ENCODE measurements at places on chromosomes 7 and 10. TPM values are rescaled to one million over a fixed set of nuclear protein-coding genes. Genes with fewer than 3 reads are reported as not detected.
A peak's percentile ranks its signal among the peaks of the same experiment; 100 is the strongest.

Gene DOCK1
- not detected for total RNA-seq

Gene WDR86
- total RNA-seq, result 0.85 TPM

DNA sequence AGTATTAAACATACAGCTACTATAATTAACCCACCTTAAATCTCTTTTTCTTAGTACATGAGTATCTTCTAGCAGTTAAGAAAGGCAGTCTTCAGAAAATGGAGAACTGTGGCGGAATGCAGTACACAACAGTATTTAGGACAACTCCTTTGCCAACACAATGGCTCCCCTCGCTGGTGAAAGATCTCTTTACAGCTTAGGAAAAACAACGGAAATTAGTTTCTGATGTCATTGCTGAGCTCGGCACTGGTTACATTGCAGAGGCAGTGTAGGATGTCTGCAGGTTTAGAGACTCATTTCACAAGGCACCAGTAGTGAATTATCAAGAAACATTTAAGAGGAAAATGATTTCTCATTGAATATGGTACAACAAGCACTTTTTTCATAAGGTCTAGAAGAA lies 43.4 kb downstream of the GLRX3 start:
- no peaks in the 10 kb centered on the region for H3K36me3 ChIP-seq
- H3K4me1 ChIP-seq, result no peaks in the 10 kb centered on the region

Gene PIP
- total RNA-seq, result not detected

- H3K27ac ChIP-seq, result no peak overlapping the region
- no peak overlapping the region for H3K4me3 ChIP-seq
- DNase-seq, result no peak
These were observed 33.7 kb downstream of the MINPP1 start for GRCh38 chr10:87538092-87539015.

GRCh38 chr7:73520673-73521635 lies 1.1 kb downstream of the BAZ1B start:
- H3K4me1 ChIP-seq, result peaks cover 75% of the 10 kb centered on the region
- peak overlapping the region; percentile 88 for H3K4me3 ChIP-seq
- H3K36me3 ChIP-seq, result peaks cover 8% of the 10 kb centered on the region
- DNase-seq, result no peak
- H3K27ac ChIP-seq, result peak overlapping the region; percentile 89

- H3K4me3 ChIP-seq, result no peak overlapping the region
- H3K4me1 ChIP-seq, result no peaks in the 10 kb centered on the region
- no peak overlapping the region for H3K27ac ChIP-seq
These were observed 31.6 kb downstream of the CSTF2T start for GRCh38 chr10:51667678-51668335.

Gene NCF1
- 13.0 TPM for total RNA-seq

Gene MYL7
- total RNA-seq, result not detected

- no peaks in the 10 kb centered on the region for H3K36me3 ChIP-seq
- no peaks in the 10 kb centered on the region for H3K27me3 ChIP-seq
- H3K4me3 ChIP-seq, result no peak overlapping the region
- no peaks in the 10 kb centered on the region for H3K4me1 ChIP-seq
These were observed 252.5 kb downstream of the RPS24 start for GRCh38 chr10:78286186-78286585.

Gene NIPSNAP2
- total RNA-seq, result 33.5 TPM

DNA sequence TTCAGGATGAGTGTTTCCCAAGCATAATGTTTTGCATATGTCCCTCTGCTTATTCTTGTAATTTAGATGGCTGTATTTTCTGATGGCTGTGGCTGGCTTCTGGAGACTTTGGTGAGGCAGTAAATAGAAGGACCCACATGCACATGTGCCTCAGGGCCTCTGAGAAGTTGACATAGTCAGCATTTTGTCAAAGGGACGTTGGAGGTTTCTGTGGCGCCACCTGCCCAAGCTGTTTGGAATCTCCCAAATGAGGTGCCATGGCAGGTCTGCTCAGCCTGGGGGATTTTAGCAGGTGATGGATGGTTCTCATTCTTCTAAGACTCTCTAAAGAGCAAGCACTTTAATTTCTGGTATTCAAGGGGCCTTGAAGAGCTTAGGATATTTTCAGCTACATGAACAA lies 29.8 kb downstream of the C10orf120 start:
- no peak overlapping the region for H3K27ac ChIP-seq
- no peak for DNase-seq
- H3K36me3 ChIP-seq, result no peaks in the 10 kb centered on the region
- no peak overlapping the region for H3K4me3 ChIP-seq
- peaks cover 50% of the 10 kb centered on the region for H3K27me3 ChIP-seq

DNA sequence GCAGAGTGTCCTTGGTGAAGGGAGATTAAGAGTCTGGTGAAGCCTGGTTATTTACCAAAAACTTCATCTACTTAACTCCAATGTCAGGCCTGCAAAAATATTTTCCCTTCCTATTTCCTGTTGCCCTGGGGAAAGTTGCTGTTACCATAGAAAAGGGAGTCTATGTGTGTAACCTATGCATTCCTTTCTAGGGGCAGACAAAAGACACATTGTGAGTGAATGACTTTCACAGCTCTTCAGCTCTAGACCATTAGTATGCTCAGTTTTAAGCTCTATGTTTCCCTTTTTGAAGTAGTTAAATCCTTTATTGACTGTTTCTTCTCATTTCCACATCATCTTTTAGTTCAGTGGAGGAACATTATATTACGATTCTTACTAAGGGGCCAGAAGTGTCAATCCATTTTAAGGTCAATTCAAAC lies 45.6 kb upstream of the SGCE start:
- DNase-seq, result no peak
- H3K36me3 ChIP-seq, result no peaks in the 10 kb centered on the region
- no peak overlapping the region for H3K4me3 ChIP-seq
- no peaks in the 10 kb centered on the region for H3K4me1 ChIP-seq
- peaks cover 13% of the 10 kb centered on the region for H3K27me3 ChIP-seq

Gene MSMB
- not detected for total RNA-seq

DNA sequence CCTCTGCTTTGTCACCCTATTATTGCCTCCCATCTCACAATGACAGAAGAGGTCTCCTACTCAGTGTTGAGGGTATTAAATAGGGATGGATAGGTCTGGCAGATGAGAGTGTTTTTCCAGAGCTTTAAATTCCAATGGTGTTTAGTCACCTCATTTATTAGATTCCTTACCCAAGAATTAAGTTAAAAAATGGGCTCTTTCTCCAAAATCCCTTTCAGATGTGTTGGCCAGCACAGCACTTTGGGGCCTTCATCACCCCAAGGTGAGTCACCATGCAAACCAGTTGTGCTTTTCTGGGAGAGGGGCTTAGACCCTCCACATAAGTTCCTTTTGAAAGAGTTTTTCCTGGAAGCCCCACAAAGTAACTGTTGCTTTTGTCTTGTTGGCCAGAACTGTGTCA lies 78.4 kb downstream of the CYP26A1 start:
- no peak for DNase-seq
- H3K4me1 ChIP-seq, result peaks cover 17% of the 10 kb centered on the region
- H3K4me3 ChIP-seq, result no peak overlapping the region

- DNase-seq, result no peak
- no peaks in the 10 kb centered on the region for H3K36me3 ChIP-seq
- no peak overlapping the region for H3K27ac ChIP-seq
- no peaks in the 10 kb centered on the region for H3K27me3 ChIP-seq
- H3K4me1 ChIP-seq, result no peaks in the 10 kb centered on the region
These were observed 148.7 kb downstream of the PKD1L1 start for GRCh38 chr7:47799524-47799923.

Gene UFSP1
- total RNA-seq, result 6.5 TPM

DNA sequence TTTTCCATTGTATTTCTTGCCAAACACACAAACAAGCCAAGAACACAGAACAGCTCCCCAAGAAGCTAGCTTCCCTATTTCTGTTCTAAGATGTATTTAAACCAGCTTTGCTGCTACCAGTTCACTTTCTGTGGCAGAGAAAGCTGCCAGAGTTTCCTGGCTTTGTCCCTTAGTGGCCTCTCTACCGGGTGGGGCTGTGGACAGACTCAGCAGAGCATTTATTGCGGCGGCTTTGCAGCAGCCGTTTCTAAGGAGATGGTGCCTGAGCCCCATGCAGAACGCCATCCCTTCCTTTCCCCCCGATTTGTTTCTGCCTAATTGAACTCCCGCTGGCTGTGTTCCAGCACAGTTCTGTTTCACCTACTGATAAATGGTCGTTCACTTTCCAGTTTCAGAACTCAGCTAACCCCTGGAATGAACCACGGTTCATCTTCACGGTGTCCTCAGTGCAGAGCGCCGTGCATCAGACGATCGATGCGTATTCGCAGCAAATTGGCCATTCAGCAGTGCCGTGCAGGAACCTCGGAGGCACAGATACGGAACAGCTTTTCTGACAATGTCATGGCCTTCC lies 33.8 kb upstream of the SFMBT2 start:
- H3K27ac ChIP-seq, result no peak overlapping the region
- peaks cover 23% of the 10 kb centered on the region for H3K4me1 ChIP-seq
- H3K36me3 ChIP-seq, result no peaks in the 10 kb centered on the region
- H3K27me3 ChIP-seq, result no peaks in the 10 kb centered on the region

GRCh38 chr10:33617381-33618080 lies 283.1 kb upstream of the NRP1 start:
- no peaks in the 10 kb centered on the region for H3K4me1 ChIP-seq
- peaks cover 20% of the 10 kb centered on the region for H3K27me3 ChIP-seq
- H3K4me3 ChIP-seq, result no peak overlapping the region
- no peak for DNase-seq
- no peak overlapping the region for H3K27ac ChIP-seq
- H3K36me3 ChIP-seq, result no peaks in the 10 kb centered on the region

Gene GJC3
- 1.7 TPM for total RNA-seq

Gene CLIP2
- 4.9 TPM for total RNA-seq

Gene RBP3
- not detected for total RNA-seq

DNA sequence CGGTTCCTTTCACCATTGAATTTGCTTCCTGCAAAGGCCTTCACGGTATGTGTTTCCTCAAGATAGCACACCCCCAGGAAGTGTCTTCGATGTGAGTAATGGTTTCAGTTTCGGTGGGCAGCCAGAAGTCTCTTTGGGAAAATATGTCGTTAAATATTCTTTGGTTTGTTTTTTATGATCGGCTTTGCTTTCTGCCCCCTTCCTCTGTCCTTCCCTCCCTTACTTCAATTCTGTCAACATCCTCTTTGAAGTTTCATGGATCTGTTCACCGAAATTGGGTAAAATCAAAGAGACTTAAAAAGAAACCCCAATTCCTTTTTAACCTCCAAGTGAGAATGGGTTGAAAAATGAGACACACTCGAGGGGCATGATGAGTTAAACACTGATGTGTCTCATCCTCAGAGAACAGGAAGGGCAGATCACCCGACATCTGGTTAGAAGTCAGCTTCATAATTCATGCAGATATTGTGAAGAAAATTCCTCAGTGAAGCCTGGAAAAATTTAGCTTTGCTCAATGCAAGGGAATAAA lies 170.8 kb upstream of the HABP2 start:
- H3K4me3 ChIP-seq, result peak overlapping the region; percentile 94
- peaks cover 31% of the 10 kb centered on the region for H3K4me1 ChIP-seq
- DNase-seq, result peak; percentile 61
- peak overlapping the region; percentile 96 for H3K27ac ChIP-seq
- H3K36me3 ChIP-seq, result no peaks in the 10 kb centered on the region
- H3K27me3 ChIP-seq, result peaks cover 2% of the 10 kb centered on the region

- no peaks in the 10 kb centered on the region for H3K36me3 ChIP-seq
- no peaks in the 10 kb centered on the region for H3K27me3 ChIP-seq
- H3K4me3 ChIP-seq, result no peak overlapping the region
These were observed 29.8 kb upstream of the GNA12 start for GRCh38 chr7:2873686-2874551.

DNA sequence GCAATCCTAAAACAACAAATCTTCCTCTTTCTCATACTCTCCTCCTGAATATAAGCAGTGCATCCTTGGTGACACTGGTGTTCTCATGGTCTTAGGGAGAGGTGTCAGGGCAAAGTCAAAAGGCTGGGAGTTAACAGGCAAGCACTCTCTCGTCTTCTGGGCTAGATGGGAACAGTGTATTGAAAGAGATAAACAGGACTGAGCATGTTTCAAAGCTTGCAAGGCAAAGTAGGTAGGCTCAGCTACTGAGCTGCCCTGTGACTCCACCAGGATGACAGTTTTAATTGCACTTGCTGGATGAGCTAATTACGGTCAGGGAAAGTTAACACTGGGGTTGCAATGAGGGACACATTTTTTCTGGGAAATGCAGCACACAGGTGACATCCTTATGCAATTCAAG lies 554.9 kb upstream of the NRP1 start:
- H3K4me3 ChIP-seq, result no peak overlapping the region
- DNase-seq, result no peak
- H3K36me3 ChIP-seq, result no peaks in the 10 kb centered on the region
- H3K27me3 ChIP-seq, result peaks cover 6% of the 10 kb centered on the region
- no peak overlapping the region for H3K27ac ChIP-seq
- H3K4me1 ChIP-seq, result no peaks in the 10 kb centered on the region

DNA sequence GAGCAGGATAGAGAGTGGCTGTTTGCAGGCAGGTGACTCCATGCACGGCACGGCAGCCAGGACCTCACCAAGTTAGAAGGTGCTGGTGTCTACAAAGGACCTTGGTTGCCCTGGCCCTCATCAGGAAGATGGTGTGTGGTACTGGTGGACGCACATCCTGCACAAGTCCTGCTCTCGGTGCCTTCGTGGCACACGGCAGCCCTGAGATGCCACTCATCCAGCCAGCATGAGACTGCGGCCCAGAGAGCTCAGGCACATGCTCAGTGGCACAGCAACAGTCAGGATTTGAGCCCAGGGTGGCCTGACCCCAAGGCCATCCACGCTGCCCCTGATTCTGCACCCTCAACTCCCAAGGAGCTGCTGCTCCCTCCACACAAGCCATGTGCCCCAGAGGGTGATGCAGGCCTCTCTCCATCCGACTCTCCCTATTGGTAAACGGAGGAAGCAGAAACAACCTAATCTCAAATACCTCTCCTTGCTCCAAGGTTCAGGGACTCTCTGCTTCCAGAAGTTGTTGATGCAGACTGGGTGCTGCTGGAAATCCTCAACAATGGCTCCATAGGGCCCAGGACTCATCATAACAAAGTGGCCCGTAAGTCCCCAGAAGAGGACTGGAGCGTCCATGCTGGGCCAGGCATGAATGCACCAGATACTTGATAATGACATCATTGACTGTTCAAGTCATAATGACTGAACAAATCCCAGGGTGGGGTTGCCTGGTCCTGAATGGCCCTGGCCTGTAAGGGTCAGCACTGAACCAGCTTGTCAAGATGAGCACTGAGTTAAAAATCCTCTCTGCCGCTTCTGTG lies 93.6 kb downstream of the ARHGAP22 start:
- H3K27me3 ChIP-seq, result peaks cover 7% of the 10 kb centered on the region
- peaks cover 2% of the 10 kb centered on the region for H3K36me3 ChIP-seq
- DNase-seq, result no peak
- H3K4me1 ChIP-seq, result no peaks in the 10 kb centered on the region

Gene RBM20
- 0.93 TPM for total RNA-seq

Gene ZNF853
- 9.4 TPM for total RNA-seq

DNA sequence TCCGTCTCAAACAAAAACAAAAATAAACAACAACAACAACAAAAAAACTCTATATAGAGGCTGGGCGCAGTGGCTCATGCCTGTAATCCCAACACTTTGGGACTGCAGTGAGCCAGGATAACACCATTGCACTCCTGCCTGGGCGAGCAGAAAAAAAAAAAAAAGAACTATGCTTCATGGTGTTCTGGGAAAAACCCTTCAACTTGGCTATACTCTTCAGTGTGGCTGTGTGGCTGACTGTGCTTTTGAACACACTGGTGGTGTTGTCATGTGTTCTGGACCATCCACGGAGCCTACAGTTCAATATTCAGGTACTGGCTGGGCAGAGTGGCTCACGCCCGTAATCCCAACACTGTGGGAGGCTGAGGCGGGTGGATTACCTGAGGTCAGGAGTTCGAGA lies 26.5 kb downstream of the SNX8 start:
- no peaks in the 10 kb centered on the region for H3K27me3 ChIP-seq
- no peak for DNase-seq
- H3K27ac ChIP-seq, result no peak overlapping the region
- no peak overlapping the region for H3K4me3 ChIP-seq
- H3K36me3 ChIP-seq, result no peaks in the 10 kb centered on the region
- H3K4me1 ChIP-seq, result no peaks in the 10 kb centered on the region

- H3K27me3 ChIP-seq, result peaks cover 15% of the 10 kb centered on the region
- no peaks in the 10 kb centered on the region for H3K4me1 ChIP-seq
- H3K4me3 ChIP-seq, result no peak overlapping the region
- H3K27ac ChIP-seq, result no peak overlapping the region
- DNase-seq, result no peak
These were observed 238.3 kb upstream of the NFE2L3 start for GRCh38 chr7:25913598-25914224.
